T-helper 17 cell (primary cell): ENCODE measurements at places on chromosomes 4 and X.

DNA sequence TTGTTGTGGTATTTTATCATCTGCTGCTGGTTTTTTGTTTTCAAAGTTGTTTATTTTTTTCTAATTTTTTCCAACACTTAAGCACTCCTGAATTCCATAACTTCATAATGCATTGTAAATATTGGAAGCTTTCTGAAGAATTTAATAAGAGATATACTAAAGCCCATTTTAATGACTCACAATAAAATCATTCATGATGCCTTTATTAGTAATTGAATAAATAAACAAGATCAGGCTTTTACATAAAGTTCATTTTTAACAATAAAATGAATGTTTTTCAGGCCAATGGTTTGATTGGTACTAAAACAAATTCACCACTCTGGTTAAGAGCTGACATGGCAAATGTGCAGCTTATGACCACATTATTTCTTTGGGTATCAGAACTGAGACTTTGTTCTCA, 408.2 kb upstream of the SMIM31 start:
- no peak for DNase-seq

GRCh38 chr4:149914119-149915115, 98.8 kb upstream of the IQCM start:
- no peak for DNase-seq

DNA sequence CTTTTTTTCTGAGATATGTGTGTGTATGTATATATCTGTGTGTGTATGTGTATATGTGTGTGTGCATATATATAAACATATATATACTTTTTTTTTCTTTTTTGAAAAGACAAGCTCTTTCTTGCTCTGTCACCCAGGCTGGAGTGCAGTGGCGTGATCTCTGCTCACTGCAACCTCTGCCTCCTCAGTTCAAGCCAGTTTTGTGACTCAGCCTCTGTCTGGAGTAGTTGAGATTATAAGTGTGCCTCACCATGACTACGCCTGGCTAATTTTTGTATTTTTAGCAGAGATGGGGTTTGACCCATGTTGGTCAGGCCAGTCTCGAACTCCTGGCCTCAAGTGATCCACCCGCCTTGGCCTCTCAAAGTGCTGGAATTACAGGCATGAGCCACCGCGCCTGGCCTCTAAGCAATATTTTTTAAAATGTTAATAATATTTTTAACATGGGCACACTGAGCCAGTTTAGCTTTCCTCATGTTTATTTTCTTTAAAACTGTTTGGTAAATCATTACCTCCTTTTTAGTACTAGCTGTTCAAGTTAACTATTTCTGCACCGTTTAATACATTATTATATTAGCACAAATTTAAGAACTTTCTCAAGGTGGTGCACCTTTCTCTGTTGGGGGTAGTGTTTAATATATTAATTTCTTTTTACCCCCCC, 33.3 kb downstream of the BBS12 start:
- DNase-seq, result no peak

- no peak for DNase-seq
These were observed 112.3 kb downstream of the KLHL8 start for GRCh38 chr4:87108142-87108546.

DNA sequence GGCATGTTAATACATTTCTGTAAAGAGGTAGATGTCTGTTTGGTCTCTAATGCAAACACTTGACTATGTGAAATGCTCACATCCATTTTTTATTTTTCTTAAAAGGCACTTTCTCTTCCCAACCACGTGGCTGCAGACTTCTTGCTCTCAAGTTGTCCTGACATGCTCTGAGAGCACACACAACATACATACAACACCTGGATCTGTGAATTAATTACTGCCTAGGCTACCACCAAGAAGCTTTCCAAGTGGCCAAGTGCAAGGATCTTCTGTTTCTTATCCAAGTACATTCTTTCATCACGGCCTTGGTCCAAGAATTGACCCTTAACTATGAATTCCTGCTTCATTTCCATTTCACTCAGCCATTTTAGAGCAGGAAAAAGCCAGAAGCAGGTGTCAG, 110.8 kb downstream of the SPRY1 start:
- DNase-seq, result no peak

GRCh38 chr4:140097572-140097971, 56.4 kb downstream of the MAML3 start:
- DNase-seq, result no peak

- no peak for DNase-seq
These were observed 144.4 kb upstream of the GATB start for GRCh38 chr4:151905197-151905596.
